ENCODE measurements at places on chromosomes 1 and 21. TPM values are rescaled to one million over a fixed set of nuclear protein-coding genes. Genes with fewer than 3 reads are reported as not detected.

NUP210L gene
- total RNA-seq = 0.09 TPM

PRDM16 gene
- total RNA-seq = 1.5 TPM

ITLN2 gene
- 0.18 TPM for total RNA-seq

S100PBP gene
- 41.2 TPM for total RNA-seq

FCRL4 gene
- total RNA-seq = not detected

Data from endothelial cell of coronary artery (primary cell).